ENCODE measurements at places on chromosomes 2 and 18.

- DNase-seq: no peak
Measured at GRCh38 chr18:13394801-13395200, 176.2 kb downstream of the LDLRAD4 start.

DNA sequence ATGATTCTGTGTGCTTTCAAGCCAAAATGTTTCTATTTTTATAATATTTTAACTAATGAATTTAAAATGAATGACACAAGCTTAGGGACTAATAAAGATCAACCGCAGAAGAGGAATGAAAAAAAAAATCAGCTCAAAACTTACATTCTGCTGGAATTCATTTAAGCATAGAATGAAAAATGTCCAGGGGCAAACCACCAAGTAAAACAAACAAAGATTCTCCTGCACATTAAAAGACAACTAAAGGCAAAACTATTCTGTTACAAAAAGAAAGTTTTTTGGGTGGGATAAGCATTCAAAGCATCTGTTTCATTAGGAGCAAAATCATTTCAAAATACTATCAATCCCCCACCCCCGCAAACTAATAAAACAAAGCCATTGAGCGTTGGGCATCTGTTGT, 99.3 kb upstream of the SOX11 start:
- DNase-seq: no peak

- DNase-seq: no peak
Measured at GRCh38 chr2:73070643-73071359, 711 bp downstream of the SFXN5 start.

GRCh38 chr2:45044916-45045315, 35.7 kb upstream of the SIX2 start:
- DNase-seq: no peak

Data from central memory CD8-positive, alpha-beta T cell (primary cell).